Foreskin keratinocyte (primary cell): ENCODE measurements at places on chromosomes 12 and 14. TPM values are rescaled to one million over a fixed set of nuclear protein-coding genes. Genes with fewer than 3 reads are reported as not detected.

GRCh38 chr12:1501695-1502378 lies 92.5 kb downstream of the FBXL14 start:
- DNase-seq = no peak

GRCh38 chr14:49982082-49982481 lies 89.2 kb downstream of the ARF6 start:
- no peak for DNase-seq

DNA sequence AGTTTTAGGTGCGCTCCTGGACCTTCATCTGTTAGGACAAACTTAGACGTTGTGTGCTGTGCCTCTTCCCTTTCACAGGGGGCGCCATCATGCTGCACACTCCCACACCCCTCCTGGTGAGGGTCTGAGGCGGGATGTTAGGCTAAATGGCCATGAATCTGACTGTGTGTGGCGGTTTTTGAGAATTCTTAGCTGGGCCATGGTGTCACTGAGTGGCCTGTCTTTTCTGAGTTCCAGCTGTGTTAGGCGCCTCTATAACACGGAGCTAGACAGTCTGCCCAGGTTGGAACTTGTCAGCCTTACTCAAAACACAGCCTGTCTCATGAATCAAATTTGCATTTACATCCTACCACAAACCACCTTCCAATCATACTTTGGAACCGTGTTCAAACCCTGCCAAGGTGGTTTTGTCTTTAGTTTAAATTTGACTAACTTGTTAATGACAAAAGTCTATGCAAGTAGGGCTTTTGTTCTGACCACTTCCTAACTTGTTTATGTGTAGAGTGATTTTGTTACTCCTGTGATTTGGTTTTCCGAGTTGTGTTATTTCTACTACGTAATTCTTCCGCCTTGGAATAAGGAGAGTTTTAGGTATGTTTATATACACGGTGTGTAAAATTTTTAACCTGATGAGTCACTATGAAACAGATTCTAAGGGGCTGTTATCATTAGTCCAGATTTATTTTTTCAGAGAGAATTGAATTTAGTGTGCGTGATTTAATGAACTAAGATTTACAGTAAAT lies 19.6 kb downstream of the ACVR1B start:
- peak; percentile 92 for DNase-seq

GRCh38 chr12:130949806-130950205 lies 3.9 kb upstream of the ADGRD1 start:
- DNase-seq = no peak

The SLC38A4 gene
- total RNA-seq = 0.49 and 0.65 TPM in 2 replicates

DNA sequence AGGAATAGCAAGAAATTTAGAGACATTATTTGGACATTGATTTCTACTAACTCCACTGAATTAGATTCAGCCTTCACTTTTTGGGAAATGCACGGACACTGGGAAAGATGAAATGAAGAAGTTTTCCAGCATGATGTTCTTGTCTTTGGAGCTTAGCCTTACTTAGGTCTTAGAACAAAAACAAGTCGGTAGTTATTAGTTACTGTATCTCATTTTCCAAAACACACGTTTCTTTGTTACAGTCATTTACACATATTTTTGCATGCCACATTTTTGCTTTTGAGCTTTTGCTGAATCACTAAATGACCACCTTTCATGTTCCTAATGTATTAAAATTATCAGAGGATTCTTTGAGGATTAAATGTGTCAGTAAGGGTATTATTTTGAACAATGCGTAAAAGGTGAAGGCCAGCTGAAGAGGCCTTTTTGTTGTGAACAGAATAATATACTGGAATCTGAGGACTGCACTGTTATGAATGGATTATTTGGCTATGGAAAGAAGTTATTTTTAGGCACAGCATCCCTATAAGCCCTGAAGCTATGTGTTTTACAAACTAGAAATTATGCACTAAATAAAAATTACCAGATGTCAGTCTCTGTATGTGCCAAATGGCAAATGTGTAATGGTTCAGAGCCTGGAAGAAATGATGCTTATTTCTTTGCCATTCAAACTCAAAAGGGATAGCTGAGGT lies 138.2 kb downstream of the SRGAP1 start:
- no peak for DNase-seq
